ENCODE measurements at places on chromosomes 5 and 9.

GRCh38 chr9:133457233-133457632 lies 2.5 kb upstream of the CACFD1 start:
- no peak for DNase-seq

DNA sequence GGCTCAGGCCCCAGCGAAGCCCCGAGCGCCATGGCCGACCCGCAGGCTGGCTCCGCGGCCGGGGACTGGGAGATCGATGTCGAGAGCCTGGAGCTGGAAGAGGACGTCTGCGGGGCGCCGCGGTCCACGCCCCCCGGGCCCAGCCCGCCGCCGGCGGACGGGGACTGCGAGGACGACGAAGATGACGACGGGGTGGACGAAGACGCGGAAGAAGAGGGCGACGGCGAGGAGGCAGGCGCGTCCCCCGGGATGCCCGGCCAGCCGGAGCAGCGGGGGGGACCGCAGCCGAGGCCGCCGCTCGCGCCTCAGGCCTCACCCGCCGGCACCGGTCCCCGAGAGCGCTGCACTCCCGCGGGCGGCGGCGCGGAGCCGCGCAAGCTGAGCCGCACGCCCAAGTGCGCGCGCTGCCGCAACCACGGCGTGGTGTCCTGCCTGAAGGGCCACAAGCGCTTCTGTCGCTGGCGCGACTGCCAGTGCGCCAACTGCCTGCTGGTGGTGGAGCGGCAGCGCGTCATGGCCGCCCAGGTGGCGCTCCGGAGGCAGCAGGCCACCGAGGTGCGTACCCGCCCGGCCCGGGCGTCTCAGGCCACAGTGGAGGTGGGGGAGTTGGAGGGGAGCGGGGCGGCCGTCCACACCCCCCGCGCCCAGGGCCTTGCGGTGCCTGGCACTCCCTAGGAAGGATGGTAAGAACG lies 1.6 kb downstream of the DMRT2 start:
- DNase-seq = no peak

- no peak for DNase-seq
Measured at GRCh38 chr5:120365656-120366446, 98.2 kb upstream of the PRR16 start.

- no peak for DNase-seq
Measured at GRCh38 chr5:170337045-170337733, 39.6 kb upstream of the LCP2 start.

DNA sequence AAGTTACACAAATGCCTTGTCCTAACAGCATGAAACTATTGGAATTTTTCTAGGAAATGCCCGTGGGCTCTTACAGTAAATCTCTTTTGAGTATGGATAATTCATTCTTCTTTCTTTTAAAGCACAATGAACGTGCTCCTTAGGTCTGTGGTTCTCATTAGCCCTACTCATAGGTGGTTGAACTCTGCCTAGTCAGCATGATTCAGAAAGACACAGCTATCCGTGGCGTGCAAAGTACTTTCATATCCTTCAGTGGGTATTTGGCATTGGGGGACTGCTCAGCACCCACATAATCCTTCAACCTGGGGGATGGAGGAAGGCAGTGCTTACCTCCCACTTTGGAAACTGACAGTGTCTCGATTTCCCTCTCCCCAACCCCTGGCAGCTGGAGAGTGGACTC lies 462.0 kb upstream of the CLINT1 start:
- no peak for DNase-seq

GRCh38 chr5:117143406-117143805 lies 568.8 kb upstream of the SEMA6A start:
- no peak for DNase-seq

- no peak for DNase-seq
Measured at GRCh38 chr5:141960018-141960417, 2.0 kb upstream of the PCDH12 start.

GRCh38 chr5:43601454-43602260 lies 1.3 kb upstream of the NNT start:
- DNase-seq = no peak

Data from left lobe of liver (tissue), 2 donors.